ENCODE measurements at places on chromosomes 12 and 14.
A peak's percentile ranks its signal among the peaks of the same experiment; 100 is the strongest.

DNA sequence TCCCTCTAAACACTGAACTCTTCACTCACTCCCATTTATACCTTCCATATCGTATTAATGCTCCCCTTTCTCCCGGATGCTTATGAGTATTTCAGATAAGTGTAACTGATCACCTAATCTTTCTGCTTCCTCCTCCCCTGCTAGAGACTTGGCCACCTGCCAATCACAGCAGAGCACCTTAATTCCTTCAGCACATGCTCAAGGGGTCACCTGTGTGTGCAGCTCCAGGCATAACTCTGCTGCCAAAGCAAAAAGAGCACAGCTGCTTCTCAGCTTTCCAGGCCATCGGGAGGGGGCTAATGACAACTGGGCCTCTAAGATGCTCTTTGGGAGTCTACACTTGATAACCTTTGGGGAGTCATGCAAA is 106.9 kb upstream of the DYRK2 start:
- DNase-seq = no peak

- DNase-seq = no peak
Measured at GRCh38 chr12:48816143-48816854, 2.0 kb upstream of the CACNB3 start.

- DNase-seq = no peak
Measured at GRCh38 chr12:55372521-55372920, 9.7 kb downstream of the OR6C75 start.

GRCh38 chr14:31127690-31128089 is 79.9 kb downstream of the HECTD1 start:
- DNase-seq = no peak

DNA sequence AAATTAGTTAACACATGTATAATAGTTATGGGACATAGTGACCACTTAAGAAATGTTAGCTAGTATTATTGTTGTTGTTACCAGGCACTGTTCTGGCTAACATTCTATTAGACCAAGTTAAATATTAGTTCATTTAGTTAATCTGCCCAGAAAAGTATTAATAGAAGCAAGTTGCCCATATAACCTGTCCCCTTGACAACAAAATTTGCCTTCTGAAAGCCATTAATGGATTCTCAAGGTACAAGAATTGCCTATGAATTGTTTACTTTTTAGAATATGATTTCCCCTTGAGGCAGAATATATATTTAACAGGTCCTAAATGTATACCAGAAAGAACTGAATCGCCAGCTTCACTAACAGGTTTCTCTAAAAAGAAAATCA is 167.3 kb upstream of the TMCC3 start:
- no peak for DNase-seq

GRCh38 chr14:34235643-34236300 is 226.3 kb downstream of the SPTSSA start:
- no peak for DNase-seq

DNA sequence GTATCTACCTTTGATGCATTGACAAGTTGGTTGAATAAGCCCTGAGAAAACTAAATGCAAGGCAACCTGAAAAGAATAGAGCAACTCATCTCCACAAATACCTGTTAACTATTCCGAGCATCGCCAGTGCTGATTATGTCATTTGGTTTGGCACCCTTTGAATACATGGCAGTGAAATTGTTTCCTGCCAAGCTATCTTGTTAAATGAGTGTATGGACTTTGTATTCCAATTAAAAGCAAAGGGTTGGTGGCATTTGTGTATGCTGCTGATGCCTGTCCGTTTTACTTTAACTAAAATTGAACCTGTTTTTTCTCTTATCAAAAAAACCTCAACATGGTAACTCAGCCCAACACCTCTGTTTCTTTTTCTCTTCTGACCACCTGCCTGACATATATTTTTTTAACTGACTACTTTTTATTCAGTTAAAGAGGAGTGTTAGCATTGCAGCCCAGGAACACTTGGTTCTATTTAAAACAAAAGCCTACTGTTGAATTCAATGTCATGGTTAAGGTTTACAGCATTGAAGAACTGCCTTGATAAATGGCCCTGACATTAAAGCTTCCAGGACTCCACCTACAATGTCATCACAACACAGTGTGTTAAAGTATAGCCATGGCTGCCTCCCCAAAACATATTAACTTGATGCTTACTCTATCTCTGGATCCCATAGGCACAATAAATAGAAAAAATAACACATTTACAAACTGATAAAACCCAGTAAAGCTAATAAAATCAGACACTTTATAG is 838.3 kb upstream of the NOVA1 start:
- DNase-seq = no peak

DNA sequence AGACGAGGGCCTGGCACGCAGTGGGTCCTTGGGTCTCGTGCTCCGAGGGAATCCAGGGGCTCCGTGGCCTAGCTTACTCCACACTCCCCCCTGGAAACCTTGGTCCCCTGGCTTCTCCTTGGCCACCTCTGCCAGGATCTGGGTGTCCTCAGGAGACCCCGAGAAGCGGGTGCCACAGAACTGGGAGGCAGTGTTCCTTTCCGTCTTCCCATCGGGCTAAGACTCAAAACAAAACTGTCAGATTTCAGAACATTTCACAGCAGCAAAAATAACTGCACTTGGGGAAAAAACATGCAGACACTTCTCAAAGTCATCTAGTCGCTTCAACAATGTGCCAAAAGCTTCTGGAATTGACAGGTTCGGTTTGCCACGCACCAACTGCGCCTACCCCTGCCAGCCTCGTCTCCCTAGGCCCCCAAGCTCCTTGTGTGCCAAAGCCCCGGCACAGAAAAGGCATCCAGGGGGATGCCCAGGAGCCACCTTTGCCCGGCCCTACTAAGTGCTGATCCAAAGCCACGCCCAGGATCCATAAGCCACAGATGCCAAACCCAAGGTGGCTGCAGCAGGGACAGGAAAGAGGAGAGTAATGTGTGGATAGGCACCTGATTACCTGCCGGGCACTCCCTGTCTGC is 58.4 kb upstream of the DIO3 start:
- DNase-seq = no peak

- no peak for DNase-seq
Measured at GRCh38 chr12:2337031-2338010, 284.5 kb downstream of the CACNA1C start.

DNA sequence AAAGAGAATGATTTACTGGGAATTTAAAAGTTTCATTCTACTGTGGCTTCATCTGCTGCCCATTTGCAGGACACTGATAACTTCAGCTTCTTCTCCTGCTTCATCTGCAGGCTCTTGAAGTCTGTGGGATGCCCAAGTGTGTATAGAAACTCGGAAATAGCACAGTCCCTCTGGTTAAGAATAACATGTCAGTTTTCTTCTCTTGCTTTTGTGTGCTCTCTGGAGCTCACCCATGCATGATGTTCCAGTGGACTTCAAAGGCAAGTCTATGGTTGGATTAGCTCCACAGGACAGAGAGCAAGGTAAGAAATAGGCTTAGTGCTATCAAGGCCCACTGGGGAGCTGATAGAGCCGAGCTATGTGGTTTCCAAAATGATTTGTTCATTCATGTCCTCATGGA is 13.7 kb downstream of the RMST start:
- DNase-seq = no peak

DNA sequence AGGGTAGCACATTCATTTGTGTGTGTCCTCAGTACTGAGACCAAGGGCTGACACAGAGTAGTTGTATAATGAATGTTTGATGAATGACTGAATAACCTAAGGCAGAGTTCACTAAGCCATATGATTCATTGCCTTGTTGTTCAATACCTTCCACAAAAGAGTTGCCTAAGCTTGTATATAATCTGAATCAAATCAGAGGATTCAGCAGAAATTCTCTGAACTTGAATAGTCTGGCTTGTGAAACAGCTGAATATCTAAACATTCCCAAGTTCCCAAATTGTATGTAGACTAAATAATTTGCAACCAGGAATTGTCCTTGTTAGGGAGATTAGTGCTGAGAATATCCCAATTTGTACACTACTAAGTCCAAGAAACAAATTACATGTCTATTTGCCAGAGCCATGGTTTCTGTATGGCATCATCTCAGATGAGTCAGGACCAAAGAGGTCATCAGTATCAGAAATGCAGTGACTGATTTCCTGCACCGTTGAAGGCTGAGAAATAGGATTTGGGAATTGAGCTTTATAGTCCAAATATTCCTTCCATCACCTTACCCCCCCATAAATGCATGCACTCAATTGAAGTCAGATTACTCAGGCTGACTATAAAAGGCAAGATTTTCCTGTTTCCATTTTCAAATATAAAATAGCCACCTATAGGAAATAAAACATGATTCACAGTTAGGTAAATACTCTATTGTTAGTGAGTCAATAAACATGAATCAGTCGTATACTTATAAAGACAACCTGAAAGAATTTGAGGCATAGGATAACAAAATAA is 168.7 kb downstream of the PHLDA1 start:
- no peak for DNase-seq

GRCh38 chr12:45644541-45644940 is 85.0 kb upstream of the ARID2 start:
- peak; percentile 83 for DNase-seq

- DNase-seq = no peak
Measured at GRCh38 chr14:103499709-103500108, 22.9 kb downstream of the CKB start.

GRCh38 chr12:95037906-95038305 is 34.4 kb upstream of the NDUFA12 start:
- DNase-seq = no peak

- DNase-seq = no peak
Measured at GRCh38 chr12:85697003-85697402, 139.2 kb downstream of the RASSF9 start.

DNA sequence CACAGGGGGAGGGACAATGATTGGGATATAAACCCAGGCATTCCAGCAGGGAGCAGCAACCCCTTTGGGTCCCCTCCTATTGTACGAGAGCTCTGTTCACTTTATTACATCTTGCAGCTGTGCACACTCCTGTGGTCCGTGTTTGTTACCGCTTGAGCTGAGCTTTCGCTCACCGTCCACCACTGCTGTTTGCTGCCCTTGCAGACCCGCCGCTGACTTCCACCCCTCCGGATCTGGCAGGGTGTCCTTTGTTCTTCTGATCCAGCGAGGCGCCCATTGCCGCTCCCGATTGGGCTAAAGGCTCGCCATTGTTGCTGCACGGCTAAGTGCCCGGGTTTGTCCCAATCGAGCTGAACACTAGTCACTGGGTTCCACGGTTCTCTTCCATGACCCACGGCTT is 64.1 kb downstream of the E2F7 start:
- DNase-seq = no peak

- DNase-seq = no peak
Measured at GRCh38 chr12:7079826-7080125, 12.5 kb downstream of the C1R start.

DNA sequence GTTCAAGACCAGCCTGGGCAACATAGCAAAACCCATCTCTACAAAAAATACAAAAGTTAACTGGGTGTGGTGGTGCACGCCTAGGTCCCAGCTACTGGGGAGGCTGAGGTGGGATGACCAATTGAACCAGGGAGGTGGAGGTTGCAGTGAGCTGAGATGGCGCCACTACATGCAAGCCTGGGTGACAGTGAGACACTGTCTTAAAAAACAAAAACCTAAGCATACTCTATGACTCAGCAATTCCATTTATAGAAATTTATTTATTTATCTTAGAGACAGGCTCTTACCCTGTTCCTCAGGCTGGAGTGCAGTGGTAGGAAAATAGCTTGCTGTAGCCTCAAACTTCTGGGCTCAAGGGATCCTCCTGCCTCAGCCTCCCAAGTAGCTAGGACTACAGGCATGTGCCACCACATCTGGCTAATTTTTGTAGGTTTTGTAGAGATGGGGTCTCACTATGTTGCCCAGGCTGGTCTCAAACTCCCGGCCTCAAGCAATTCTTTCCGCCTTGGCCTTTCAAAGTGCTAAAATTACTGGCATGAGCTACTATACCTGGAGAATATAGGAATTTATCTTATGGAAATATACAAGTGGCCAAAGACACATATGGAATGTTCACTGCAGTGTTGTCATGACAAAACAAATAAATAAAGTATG is 43.3 kb downstream of the NCKAP5L start:
- no peak for DNase-seq

GRCh38 chr14:50357753-50358395 is 38.8 kb downstream of the CDKL1 start:
- DNase-seq = no peak

DNA sequence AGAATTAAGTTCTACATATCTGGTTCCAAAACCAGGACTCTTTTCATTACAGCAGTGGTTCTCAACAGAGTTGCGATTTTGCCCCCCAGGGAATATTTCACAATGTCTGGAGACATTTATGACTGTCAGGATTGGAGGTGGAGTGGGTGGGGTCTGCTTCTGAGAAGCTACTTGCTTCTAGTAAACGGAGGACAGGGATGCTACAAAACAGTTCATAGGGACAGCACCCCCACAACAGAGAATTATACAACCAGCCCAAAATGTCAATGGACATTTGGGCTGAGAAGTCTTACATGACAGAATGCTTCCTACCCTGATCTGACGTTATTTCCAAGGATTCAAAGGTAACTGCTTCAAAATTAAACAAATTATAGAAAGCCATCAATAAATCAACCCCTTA is 739 bp upstream of the SPATA7 start:
- DNase-seq = no peak

DNA sequence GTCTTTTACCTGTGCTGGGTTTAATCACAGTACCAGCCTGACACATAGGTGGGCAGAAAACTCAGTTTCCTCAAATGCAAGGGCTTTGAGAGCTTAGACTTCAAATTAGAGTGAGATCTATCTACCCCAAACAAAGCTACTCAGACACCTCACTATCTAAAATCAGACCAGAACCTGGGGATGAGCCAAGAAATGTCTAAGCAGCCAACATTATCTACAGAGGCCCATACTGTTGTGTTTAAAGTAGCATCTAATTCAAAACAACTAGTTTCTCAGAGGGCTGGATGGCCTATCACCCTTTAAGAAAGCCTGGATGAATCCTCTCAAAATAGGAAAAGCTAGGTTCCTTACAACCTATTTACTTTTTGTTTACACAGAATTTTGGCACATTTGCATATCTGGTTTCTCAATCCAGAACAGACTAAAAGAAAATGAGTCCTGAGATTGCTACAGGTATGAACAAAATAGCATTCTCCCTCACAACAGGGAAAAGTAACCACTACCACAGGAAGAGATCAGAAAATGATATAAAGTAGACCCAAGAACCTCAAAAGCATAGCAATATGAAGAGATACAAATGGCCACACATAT is 142.4 kb downstream of the ZFP36L1 start:
- no peak for DNase-seq

DNA sequence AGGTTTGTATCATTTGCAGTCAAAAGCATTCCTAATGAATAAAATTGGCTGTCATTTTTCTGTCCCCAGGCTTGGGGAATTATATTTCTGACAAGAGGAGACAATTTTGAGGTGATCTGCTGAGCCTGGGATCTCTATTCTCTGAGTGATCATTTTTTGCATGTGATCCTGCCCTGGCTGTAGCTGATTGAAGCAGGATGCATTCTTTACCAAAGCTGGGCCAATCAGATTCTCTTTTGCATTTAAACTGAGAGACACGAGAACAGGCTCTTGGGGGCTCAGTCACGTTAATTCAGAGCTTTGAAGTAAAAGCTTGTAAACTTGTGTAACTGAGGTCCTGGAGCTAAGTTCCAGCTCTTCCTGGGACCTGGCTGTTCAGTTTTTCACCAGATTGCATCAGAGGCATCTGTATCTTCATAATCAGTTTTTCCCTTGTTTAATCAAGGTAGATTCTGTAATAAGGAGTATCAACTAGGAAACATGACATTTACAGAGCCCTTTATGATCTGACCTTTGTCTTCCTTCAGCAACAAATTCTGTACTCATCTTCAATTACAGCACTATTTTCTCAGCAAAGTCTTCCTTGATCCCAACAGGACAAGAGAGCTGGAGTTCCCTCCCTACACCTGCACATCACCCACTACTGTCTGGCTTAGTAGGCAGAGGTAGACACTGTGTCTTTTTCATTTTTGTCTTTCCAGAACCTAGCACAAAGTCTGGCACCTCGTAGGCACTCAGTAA is 35.0 kb upstream of the MANSC4 start:
- no peak for DNase-seq

Data from inflammatory macrophage (primary cell).